Mesothelial cell of epicardium (in vitro differentiated cells): ENCODE measurements at places on chromosomes 6 and 20. TPM values are rescaled to one million over a fixed set of nuclear protein-coding genes. Genes with fewer than 3 reads are reported as not detected.
A peak's percentile ranks its signal among the peaks of the same experiment; 100 is the strongest.

- no peak overlapping the region for H3K4me3 ChIP-seq
- no peaks in the 10 kb centered on the region for H3K27me3 ChIP-seq
- no peaks in the 10 kb centered on the region for H3K4me1 ChIP-seq
- DNase-seq = no peak
These were observed 21.7 kb downstream of the TGM6 start for GRCh38 chr20:2402271-2402980.

GRCh38 chr6:29651413-29652197, 5.3 kb upstream of the MOG start:
- H3K4me3 ChIP-seq = no peak overlapping the region
- no peaks in the 10 kb centered on the region for H3K36me3 ChIP-seq
- H3K4me1 ChIP-seq = peaks cover 7% of the 10 kb centered on the region
- no peak for DNase-seq
- H3K27me3 ChIP-seq = peaks cover 1% of the 10 kb centered on the region

- no peak overlapping the region for H3K4me3 ChIP-seq
- H3K4me1 ChIP-seq = peaks cover 22% of the 10 kb centered on the region
- H3K27me3 ChIP-seq = no peaks in the 10 kb centered on the region
These were observed 8.5 kb downstream of the SPTLC3 start for GRCh38 chr20:13017235-13017634.

- H3K4me3 ChIP-seq = no peak overlapping the region
- H3K27me3 ChIP-seq = no peaks in the 10 kb centered on the region
- peaks cover 39% of the 10 kb centered on the region for H3K4me1 ChIP-seq
- peak overlapping the region; percentile 31 for H3K27ac ChIP-seq
- no peak for DNase-seq
- no peaks in the 10 kb centered on the region for H3K36me3 ChIP-seq
These were observed 175.9 kb downstream of the ZDHHC14 start for GRCh38 chr6:157556671-157557430.

GRCh38 chr6:624979-625378, 31.9 kb downstream of the HUS1B start:
- no peak for DNase-seq
- H3K36me3 ChIP-seq = peaks cover 3% of the 10 kb centered on the region
- peaks cover 15% of the 10 kb centered on the region for H3K4me1 ChIP-seq
- H3K27ac ChIP-seq = no peak overlapping the region
- no peak overlapping the region for H3K4me3 ChIP-seq

- H3K36me3 ChIP-seq = peaks cover 1% of the 10 kb centered on the region
- no peak overlapping the region for H3K4me3 ChIP-seq
- H3K4me1 ChIP-seq = peaks cover 26% of the 10 kb centered on the region
These were observed 83.2 kb upstream of the EYA4 start for GRCh38 chr6:133157995-133158394.

DNA sequence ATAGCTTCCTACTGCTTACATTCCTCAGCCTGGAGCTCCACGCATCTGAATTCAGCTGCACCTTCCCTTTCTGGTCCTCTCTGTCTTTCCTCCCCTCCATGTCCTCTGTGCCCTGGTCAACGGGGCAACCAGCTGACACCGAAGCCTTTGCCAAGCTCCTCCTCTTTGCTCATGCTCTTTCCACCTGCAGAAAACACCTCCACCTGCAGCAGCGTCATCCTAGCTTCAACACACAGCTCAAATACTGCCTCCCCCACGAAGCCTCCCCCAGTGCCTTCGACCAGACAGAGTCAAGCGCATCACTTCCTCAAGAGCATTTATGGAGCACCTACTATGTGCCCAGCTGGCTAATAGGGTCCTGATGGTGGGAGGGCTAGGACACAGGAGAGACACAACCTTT, 9.2 kb downstream of the CDH22 start:
- H3K4me1 ChIP-seq = no peaks in the 10 kb centered on the region
- H3K36me3 ChIP-seq = no peaks in the 10 kb centered on the region
- DNase-seq = no peak
- H3K27me3 ChIP-seq = peaks cover 92% of the 10 kb centered on the region
- no peak overlapping the region for H3K4me3 ChIP-seq

TINAG gene
- total RNA-seq = not detected in 3 replicates

SCUBE3 gene
- total RNA-seq = 51.9 to 54.8 TPM (median 53.2 TPM) in 3 replicates

BEND6 gene
- total RNA-seq = 6.6 to 8.1 TPM (median 7.6 TPM) in 3 replicates

POPDC3 gene
- 10.1 to 11.1 TPM (median 10.4 TPM) in 3 replicates for total RNA-seq
